ENCODE measurements at places on chromosomes 2 and 18.

GRCh38 chr2:213157242-213157641 lies 5.8 kb upstream of the IKZF2 start:
- no peak for DNase-seq

DNA sequence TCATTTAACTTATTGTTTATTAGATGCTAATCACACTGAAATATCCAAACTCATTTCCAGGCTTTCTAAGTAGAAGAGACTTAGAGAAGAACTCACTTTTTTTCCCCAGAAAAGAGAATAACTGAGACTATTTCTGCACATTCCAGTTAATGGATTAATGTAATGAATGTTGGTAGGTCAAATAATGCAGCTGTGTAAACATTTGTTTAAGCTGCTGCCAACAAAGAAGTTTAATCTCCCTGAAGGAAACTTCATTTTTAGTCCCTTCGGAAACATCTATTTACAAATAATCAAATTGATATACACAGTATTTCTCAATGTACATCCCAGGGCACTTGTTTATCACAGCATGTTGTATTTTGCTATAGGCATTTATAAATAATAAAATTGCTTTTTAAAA lies 126.9 kb downstream of the KCNS3 start:
- no peak for DNase-seq

DNA sequence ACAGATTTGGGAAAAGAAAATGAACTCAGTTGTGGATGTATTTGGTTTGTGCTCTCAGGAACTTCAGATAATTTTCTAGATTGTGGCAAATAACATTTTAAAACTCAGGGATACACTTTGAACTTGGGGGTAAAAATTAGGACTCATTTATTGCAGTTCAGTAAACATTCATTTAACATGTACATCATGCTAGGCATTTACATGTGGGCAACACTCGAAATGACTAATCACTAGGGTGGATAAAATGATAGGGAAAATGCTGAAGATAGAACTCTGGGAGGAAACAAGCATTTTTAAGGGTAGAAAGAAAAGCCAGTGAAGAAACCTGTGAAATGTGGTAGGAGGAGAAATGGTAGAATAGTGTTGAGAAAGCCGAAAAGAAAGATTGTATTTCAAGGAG lies 7.8 kb downstream of the FAM117B start:
- DNase-seq = no peak

- DNase-seq = no peak
Observed at GRCh38 chr2:55719852-55720251, 26.2 kb upstream of the PNPT1 start.

- DNase-seq = no peak
Observed at GRCh38 chr2:118843483-118844132, 3.8 kb downstream of the EN1 start.

DNA sequence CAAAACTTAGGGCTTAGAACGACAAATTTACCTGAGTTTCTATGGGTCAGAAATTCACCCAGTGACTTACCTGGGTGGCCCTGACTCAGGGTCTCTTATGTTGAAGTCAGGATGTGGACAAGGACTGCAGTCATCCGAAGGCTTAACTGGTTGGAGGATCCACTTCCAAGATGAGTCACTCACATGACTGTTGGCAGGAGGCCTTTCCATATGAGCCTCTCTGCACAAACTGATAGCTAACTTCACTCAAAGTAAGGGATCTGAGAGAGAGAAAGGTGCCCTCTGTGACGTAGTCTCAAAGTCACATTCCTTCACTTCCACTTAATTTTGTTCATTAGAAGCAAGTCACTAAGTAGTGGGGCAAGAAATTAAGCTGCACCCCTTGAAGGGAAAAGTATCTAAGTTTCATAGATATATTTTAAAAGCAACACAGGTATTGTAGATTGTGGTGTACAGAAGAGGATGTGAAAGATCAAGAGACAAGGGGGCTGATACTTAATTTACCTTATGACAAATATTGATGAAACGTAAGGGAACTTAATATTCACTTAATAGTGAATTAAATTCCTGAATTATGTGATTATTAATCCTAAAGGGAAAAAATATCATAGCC lies 48.4 kb downstream of the TANK start:
- DNase-seq = no peak
